ENCODE measurements at places on chromosomes 12 and 14.
A peak's percentile ranks its signal among the peaks of the same experiment; 100 is the strongest.

GRCh38 chr12:57712701-57713100 lies 18.8 kb downstream of the OS9 start:
- DNase-seq: no peak

- no peak for DNase-seq
Measured at GRCh38 chr14:92846162-92846897, 52.2 kb downstream of the GOLGA5 start.

DNA sequence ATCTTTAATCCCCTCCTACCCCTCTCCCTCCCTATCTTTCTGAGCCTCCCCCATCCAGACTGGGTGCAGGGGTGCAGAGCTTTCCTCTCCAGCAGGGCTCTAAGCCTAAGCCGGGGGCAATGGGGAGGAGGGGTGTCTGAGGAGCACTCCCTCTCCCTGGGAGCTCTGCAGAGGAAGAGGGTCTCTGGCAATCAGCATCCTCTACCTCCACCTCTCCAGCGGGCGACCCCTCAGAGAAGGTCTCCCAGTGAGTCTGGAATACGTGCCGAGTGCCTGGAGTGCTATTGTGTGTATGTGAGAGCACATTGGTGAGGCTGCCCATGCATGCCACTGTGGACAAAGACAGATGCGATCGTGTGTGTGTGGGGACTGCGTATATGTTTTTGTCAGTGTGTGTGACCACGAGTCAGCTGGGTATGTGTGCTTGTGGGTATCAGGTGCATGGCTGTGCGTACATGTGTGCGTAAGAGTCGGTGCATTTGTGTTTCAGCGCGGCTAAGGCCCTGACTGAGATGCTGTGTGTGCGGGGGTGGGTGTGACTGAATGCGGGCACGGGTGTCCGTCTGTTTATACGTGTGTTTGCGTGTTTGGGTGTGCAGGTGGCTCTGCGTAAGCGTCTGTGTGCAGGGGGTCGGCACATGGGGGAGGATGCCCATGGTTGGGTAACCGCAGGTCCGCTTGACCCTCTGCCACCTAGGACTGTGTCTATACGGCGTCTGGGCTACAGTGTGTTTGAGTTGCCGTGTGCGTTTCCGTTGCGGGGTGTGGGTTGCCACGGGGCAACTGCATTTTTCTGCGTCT lies 905 bp upstream of the DLK1 start:
- no peak for DNase-seq

DNA sequence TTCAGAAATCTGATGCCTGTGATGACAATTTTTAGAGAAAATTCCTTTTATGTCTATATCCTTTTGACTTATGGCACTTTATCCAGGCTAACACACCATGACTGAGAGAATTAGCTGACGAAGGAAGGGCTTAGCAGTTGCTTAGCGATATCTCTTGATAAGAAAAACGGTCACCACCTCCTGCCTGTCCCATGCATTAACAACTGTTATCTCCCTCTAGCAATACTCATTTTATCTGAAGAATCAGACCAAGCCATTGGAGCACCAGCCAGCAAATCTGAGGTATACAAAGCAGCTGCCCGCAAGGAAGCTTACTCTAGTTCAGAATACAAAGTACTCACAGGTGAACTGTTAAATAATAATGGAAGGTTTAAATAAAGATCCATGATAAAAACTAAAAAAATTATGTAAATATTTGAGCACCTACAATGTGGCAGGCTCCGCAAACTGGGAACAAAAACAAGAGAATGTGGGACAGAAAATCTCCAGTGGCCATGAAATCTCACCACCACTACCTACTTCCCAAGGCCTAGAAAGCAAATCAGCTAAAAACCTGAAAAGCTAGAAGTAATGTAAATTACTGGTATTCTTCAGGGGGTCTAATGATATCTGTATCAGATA lies 24.3 kb downstream of the PPM1H start:
- DNase-seq: no peak

- DNase-seq: no peak
Measured at GRCh38 chr12:9027161-9028059, 38.1 kb downstream of the KLRG1 start.

DNA sequence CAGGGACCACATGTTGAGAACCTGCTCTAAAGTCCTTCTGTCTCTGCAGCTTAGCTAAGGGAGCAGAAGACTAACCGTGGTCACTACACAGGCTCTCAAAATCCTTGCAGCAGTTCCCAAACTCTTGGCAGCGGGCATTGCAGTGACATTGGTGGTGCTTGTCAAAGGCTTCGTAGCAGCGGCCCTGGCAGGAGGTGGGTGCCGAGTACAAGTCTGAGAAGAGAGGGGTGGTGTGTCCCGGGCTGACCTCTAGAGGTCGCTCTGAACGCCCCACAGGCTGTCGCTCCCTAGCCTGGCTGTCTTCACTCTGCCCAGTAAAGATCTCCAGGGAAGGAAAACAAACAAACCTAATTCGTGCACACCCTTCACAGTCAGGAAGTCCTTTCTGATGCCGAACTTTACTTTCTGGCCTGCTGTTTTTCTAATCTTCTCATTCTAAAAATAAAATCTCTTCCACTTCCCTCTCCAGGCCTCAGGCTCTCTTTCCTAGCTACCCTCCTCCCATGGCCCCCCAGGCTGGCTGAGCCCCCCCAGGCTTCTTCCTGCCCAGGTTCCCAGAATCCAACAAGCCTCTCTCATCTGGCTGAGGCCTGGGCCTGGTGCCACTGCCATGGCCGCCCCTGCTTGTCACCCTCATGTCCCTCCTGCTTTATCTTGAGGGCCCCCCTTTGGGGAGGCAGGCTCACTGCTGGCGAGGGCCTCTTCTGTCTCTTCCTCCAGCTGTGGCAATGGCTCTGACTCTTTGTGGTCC lies 7.7 kb downstream of the ENDOU start:
- DNase-seq: peak; percentile 12

DNA sequence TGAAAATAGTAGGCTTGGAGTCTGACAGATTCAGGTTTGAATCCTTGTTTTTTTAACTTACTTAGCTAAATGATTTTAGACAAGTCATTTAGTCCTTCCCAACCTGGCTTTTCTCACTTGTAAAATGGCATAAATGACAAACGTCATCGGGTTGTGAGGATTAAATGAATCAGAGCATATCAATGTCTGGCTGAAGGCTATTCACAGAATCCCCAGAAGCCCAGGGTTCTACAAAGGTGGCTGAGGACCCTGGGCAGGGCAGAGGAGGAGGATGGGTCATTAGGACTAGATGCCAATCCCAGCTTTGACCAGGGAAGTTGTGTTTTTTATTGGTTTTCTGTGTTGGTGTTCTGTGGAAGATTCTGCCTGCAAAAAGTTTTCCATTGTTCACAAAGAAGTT lies 7.6 kb upstream of the PTPRB start:
- DNase-seq: no peak

GRCh38 chr14:23171222-23171975 lies 12.1 kb downstream of the SLC7A8 start:
- no peak for DNase-seq

- DNase-seq: no peak
Measured at GRCh38 chr14:49808780-49809179, 40.8 kb downstream of the KLHDC2 start.

GRCh38 chr14:105880616-105881015 lies 354.2 kb downstream of the TMEM121 start:
- no peak for DNase-seq

GRCh38 chr14:99809360-99809759 lies 16.1 kb downstream of the EML1 start:
- DNase-seq: no peak

GRCh38 chr14:55620277-55620676 lies 40.3 kb downstream of the KTN1 start:
- no peak for DNase-seq

DNA sequence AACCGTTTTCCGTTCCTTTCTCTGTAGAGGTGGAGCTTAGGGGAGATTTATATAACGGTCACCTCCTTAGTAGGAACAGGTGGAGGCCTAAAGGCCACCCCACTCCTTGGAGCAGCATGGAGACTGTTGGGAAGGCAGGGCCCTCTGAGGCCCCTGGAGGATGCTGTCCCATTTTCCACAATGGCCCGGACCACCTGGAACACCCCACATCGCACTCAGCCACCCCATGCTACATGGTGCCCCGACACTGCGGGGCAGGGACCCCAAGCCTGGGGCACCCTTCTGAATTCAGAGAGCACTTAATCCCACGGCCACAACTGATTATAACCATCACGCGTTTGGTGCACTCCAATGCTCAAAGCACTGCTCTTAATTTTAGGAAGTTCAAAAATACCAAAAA lies 41.4 kb downstream of the C14orf132 start:
- DNase-seq: no peak

GRCh38 chr12:131895640-131896079 lies 1.2 kb downstream of the ULK1 start:
- DNase-seq: no peak

DNA sequence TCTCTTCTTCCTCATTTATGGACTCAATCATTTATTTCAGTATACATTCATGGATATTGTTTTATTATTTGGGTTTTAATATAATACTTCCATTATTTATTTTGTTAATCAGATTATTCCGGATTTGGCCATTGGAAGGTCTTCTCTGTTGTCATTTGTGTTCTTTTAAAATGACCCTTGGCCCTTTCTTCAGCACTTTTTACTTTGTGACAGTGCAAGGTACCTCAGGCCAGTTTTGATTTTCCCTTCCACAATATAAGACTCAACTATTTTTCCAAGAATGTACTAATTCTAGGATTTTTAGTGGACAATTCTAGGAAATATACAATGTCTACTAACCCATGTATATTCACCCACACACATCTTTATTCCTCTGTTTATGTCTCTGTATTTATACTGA lies 521.4 kb upstream of the FOXG1 start:
- DNase-seq: no peak

DNA sequence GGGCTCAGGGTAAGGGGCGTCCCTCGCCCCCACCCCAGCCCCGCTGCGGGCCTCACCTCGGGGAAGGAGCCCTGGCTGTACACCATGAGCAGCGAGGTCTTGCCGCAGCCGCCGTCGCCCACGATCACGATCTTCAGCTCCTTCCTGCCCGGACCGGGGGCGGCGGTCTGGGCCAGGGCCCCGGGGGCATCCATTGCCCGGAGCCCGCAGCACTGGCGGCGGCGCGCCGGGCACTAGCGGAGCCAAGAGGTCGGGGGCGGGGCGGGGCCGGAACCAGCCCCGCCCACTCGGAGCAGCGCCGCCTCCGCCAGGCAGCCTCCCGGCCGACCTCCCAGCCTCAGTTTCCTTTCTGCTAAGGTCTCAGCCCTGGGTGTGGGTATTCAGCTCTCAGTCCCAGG lies at the start of gene RHOF:
RHOF (minus strand) TSS at position 249 of the 398 bp plus-strand sequence; CDS start at position 194, 55 bp downstream.
- no peak for DNase-seq

DNA sequence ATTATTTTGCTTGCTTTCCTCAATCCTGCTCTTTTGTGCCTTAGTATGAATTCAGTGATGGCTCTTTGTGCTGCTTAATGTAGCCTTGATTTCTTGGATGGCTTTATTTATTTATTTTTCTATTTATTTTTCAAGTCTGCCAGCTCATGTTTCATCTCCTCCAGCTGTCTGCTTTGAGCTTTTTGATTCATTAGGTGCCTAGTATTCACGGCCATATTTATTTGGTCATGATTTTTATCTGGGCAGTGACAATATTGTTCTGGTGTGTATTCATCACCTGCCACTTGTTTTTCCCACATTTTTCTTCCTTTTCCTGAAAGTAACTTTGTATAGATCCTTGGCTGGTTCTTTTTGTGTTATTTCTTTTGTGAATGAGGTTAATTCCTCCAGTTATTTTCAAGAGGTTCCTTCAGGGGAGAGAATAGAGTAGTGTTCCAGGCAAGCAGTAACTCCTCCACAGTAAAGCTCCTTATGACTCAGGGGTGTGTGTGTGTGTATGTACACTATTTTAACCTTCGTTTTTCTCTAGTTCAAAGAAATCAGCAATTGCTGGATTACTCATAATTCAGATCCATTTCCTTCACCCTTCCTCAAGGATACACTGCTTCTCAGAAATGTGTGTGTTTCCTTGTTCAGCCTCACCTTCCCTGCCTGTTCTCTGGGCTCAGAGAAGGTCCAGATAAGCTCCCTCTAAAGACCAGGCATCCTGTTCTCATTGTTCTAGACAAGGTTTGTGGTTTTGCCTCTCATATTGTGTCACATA lies 51.6 kb upstream of the PMCH start:
- no peak for DNase-seq

DNA sequence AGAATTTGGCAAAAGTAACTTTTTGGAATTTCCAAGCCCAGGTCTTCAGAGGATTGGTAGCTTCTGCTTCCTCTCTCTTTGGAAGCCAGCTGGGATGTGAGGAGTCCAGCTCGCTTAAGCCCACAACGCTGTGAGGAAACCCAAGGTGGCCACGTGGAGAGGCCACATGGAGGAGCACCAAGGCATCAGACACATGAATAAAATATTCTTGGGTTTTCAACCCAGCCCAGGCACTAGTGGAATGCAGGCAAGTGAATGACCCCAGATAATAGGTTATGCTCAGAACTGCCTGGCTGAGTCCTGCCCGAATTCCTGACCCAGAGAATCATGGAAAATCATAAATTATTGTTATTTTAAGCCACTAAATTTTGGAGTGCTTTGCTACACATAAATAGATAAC lies 119.7 kb upstream of the PARP11 start:
- no peak for DNase-seq

- no peak for DNase-seq
Measured at GRCh38 chr14:81890020-81890419, 356.4 kb upstream of the SEL1L start.

DNA sequence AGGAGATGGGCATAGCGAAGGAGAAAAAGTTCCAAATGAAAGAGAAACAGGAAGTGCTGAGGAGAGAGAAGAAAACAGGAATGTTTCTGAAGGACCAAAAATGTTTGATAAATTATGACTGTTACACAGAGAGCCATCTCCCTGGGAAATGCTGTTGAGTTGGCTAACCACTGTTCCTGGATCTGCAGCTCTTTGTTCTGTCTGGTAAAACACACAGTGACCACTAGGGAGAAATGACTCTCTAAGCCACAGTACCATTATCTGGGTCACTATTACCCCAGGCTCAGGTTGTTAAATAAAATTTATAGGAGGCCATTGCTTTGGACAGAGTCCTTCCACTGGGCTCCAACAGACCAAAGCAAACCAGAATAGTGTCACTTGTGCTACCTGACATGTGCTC lies 219.3 kb downstream of the CRADD start:
- no peak for DNase-seq

DNA sequence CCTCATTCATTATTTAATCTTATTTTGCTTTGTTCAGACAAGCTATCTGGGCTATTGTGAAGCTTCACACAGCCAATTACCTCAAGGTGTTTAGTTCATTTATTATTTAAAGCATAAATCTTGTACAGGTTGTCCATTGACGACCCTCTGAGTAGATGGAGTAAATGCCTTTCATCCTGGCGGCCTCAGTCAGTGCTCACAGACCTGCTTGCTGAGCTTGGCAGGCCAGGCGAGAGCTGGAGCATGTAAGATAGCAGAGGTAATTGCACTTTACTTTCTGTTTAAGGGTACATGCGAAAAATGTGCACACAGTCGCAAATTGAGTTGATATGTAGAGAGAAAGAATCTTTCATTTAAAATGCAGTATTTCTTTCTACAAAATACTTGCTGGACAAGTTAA lies 224.4 kb downstream of the NPAS3 start:
- no peak for DNase-seq

Measured in stimulated activated CD8-positive, alpha-beta memory T cell treated with anti-CD3 and anti-CD28 coated beads, Interleukin-4, amount 100 ng/mL, for 1 hour (primary cell).